GM12891 (cell line): ENCODE measurements at places on chromosomes 5 and 9.

DNA sequence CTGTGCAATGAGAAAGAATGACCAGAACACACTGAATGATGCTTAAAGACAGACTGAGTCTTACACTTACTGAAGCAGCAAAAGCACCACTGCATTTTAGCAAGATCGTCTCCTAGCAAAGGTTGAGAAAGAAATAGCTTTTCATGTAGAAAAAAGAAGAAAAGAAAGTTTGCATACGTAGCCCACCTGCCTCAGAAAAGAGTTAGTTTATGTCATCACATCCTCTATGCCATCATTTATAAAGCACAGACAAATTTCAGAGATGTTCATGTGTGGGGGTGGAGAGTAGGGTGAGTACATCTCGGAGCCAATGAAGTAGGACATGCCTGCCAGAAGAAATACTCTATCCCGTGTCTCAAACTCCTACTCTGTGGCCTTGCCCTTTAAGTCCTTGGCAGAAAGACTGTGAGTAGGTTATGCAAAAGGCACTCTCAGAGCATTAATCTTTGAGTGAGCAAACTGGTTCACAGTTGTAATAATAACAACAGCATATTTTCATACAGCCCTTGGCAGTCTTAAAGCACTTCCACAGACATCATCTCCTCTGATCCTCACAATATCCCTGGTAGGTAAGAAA lies 22.4 kb downstream of the NRG2 start:
- DNase-seq, result no peak

DNA sequence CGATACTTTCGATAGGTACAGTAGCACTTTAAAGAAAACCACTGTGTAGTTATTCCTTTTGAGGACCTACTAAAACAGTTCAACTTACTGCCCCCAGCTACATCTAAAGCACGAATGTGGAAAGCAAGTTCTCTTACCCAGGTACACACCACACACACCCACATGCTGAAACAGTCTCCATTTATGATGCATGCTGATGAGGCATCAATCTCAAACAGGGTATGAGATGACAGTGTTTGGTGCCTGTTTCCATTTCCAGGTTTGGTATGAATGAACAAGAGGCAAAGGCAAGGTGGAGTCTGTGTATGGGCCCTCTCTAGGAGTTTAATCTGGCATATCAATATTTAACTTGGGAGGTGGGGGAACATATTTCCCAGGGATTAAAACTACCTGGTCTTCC lies 13.9 kb downstream of the HMGXB3 start:
- DNase-seq, result no peak

DNA sequence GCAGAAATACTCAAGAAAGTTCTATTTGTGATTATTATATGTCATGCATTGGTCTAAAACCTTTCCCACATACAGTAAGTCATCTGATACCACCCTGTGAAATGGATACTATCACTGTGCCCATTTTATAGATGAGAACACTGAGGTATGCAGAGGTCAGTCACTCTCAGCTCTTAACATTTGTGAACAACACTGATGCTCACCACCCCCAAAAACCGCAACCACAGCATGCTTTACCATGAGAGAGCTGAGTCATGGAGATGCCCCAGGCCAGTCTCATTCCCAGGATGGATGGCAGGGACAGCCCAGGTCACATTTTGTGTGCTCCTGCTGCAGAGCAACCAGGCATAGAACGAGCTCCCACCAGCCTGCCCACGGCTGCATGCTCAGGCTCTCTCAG lies 53.5 kb upstream of the IRX1 start:
- no peak for DNase-seq

DNA sequence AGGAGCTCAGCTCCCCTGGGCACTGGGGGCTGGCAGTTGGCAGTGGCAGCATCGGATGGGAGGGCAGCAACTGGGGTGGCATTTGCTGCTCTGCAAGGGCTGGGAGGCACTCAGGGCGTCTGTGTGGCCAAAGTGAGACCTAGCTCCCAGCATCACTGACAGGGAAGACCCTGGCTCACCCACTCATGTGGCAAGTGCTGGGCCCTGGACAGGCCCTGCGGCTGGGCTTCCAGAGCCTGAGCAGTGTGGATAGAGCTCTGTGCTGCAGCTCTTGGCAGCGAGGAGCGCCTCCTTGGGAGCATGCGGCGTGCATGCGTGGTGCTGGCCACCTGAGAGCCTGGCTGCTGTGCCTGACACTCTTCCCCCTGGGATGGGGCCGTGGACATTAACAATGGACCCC lies 10.2 kb downstream of the CEP72 start:
- DNase-seq, result no peak

GRCh38 chr9:89680547-89681467 lies 76.0 kb downstream of the GADD45G start:
- DNase-seq, result no peak

GRCh38 chr9:74499111-74499601 lies 2.0 kb downstream of the RORB start:
- DNase-seq, result no peak
